ENCODE measurements at places on chromosomes 16 and 17.

DNA sequence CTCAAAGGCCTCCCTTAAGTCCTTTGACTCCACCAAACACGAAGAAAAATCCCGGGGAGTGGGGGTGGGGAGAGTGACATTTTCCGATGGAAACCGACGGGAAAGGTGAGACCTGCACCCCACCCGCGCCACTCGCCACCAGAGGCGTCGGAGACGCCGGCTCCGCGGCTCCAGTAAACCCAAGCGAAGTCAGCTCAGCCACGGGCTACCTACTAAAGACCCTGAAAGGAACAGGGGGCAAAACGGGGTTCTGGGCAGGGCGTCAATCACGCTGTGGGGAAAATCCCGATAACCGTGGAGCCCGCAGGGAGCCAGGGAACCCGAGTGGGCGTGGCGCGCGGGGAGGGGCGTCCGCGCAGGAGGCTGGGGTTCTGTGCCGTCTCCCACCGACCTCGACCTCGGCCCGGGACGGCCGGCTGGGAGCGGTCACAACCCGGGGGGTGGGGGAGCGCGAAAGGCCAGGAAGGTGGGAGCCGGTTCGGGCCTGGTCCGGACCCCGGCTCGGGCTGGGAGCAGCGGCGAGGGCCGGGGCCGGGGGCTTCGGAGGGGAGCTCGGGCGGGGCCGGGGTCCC, 565 bp downstream of the WDR45B start:
- DNase-seq = no peak

GRCh38 chr16:17395849-17396480, 74.8 kb downstream of the XYLT1 start:
- peak; percentile 19 for DNase-seq

GRCh38 chr16:8798174-8798527, 512 bp downstream of the PMM2 start:
- no peak for DNase-seq

DNA sequence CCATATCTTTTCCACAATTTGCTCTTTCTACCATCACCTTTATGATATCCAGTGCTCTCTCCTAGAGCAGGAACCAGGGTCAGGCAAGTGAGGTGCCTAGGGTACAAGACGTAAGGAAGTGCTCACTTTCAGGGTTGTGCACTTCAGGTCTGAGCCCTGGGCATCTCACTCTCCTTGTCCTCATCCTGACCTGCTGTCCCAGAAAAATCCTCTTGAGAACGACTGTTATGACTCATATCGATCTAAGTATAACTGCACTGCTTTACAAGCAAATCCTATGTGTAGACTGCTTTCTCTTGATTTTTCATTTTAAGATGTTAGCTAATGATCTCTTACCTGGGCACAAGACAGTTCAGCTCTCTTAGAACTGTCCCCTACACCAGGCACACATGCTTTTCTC, 100.1 kb downstream of the TMEM100 start:
- DNase-seq = no peak

- peak; percentile 29 for DNase-seq
These were observed 29.4 kb downstream of the TOM1L2 start for GRCh38 chr17:17942846-17943245.

- DNase-seq = no peak
These were observed 6.0 kb downstream of the SCN4A start for GRCh38 chr17:63966646-63967264.

GRCh38 chr17:151004-151403, 13.6 kb downstream of the SCGB1C2 start:
- DNase-seq = no peak

DNA sequence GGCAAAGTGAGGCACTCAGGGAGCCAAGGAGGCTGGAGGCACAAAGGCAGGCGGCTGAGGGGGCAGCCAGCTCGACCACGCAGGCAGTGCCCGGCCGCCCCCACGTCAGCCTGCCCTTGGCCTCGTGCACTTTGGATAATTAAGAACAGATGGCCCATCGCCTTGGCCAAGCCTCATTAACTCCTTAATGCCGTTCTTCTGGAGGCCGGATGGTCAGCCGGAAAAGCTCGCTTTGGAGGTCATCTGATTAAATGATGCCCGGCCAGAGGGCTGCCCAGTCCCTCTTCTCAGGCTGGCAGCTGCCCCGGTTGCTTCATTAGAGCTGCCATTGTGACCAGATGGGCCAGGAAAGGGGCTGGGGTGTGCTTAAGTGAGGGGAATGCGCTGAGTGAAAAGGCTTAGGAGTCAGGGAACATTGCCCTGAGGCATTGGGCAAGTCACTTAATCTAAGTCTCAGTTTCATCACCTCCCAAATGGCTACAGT, 364.0 kb downstream of the NPIPA8 start:
- DNase-seq = no peak

GRCh38 chr16:79009896-79010295, 590.6 kb downstream of the MAF start:
- no peak for DNase-seq

GRCh38 chr17:48297825-48298224, 132.2 kb downstream of the SKAP1 start:
- no peak for DNase-seq

DNA sequence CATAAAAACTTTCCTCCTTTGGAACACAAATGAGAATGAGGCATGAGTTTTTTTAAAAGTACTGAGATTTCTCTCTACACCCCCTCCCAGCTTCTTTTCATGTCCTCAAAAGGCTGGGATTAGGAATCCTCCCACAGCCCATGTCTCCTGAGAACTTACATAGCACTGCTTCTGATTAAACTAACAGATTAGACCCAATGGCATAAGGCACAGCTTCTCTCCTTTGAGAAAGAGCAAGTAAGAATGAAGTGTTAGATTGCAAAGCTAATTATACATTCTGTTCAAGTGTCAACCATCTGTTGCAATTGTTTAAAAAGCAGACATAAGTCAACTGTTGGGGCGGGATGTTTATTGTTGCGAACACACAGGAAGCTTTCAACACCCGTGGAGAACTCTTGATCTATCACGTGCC, 715.1 kb downstream of the CDH11 start:
- no peak for DNase-seq

- DNase-seq = no peak
These were observed 1.2 kb upstream of the YPEL2 start for GRCh38 chr17:59330053-59330942.

- no peak for DNase-seq
These were observed 120.2 kb upstream of the XYLT1 start for GRCh38 chr16:17590711-17591654.

GRCh38 chr16:81384006-81384405, 60.6 kb upstream of the CMIP start:
- peak; percentile 56 for DNase-seq

- DNase-seq = peak; percentile 5
These were observed 138.9 kb upstream of the CES5A start for GRCh38 chr16:56013962-56014552.

DNA sequence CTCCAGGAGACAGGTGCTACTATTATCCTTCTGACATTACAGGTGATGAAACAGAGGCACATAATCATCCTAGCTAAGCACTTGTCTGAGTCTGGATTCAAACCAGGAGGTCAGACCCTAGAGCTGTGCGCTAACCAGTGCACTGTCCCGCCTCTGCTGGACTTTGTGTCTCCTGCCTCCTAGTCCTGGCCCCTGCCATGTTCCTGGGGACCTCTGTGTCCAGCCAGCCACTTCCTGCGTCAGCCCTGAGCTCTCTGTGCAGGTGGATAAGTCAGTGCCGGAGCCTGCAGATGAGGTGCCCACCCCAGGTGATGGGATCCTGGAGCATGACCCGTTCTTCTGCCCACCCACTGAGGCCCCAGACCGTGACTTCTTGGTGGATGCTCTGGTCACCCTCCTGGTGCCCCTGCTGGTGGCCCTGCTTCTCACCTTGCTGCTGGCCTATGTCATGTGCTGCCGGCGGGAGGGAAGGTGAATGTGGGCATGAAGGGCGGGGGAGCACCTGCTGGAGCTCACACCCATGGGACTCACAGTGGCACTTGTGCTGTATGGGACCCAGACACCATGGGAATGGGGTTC, 4.2 kb downstream of the SGCA start:
- DNase-seq = no peak

GRCh38 chr17:74939534-74939933, 3.8 kb downstream of the OTOP3 start:
- no peak for DNase-seq

GRCh38 chr17:61451538-61452300, 503 bp upstream of the TBX4 start:
- DNase-seq = no peak

GRCh38 chr16:84854759-84855158, 35.0 kb downstream of the CRISPLD2 start:
- DNase-seq = peak; percentile 52

DNA sequence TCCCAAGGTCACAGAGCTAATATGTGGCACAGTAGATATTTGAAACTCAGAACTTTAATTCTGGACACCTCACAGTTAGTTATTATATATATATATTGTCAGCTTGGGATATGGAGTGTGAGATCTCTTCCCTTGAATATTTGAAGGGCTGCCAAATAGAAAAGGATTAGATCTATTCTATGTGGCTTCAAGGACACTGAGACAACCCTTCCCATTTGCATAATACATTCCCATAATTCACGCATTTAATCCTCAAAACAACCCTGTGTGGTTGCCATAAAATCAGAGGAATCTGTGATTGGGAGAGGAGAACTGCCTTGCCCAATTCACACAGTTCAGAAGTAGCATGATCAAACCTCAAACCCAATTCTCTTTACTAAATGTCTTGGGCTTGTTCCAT, 365.8 kb upstream of the DYNLRB2 start:
- DNase-seq = no peak

GRCh38 chr16:14309906-14310305, 238.8 kb downstream of the MRTFB start:
- DNase-seq = peak; percentile 83

DNA sequence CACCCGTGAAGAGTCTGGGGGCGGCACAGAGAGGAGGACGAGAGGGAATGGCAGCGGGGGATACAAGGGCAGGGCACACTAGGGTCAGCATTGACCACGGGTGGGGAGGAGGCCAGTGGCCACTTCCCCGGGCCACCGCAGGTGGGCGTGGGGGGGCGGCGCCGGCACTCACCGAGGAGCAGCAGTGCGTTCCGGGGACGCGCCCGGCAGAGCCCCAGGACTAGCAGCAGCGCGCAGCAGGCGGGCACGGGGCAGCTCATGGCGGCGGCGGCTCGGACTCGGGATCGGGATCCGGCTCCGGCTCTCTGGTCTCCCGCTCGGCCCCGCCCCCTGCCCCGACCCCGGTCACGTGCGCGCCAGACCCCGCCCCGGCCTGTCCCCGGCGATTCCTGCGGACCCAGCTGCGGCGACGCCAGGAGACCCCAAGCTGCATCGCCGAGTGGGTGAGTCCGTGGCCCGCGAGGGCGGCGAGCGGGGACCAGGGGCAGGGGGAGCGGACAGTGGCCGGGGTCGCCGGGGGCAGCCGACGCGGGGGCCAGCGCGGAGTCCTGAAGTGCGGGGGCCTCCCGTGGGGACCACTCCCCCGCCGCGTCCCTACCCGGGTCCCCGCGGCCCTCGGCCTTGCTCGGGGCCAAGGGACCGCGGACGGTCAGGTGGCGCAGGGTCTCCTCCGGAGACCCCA, at the start of the genes SGSH and SLC26A11:
Gene SGSH, minus strand, starts transcription at position 280 of the 682 bp plus-strand sequence. Its CDS starts 20 bp downstream, at position 260.
Gene SLC26A11, plus strand, starts transcription at position 374 of the 682 bp plus-strand sequence. CDS start 1,134 bp downstream, outside the sequence.
- peak; percentile 45 for DNase-seq

- peak; percentile 94 for DNase-seq
These were observed 4.9 kb downstream of the TNRC6C start for GRCh38 chr17:77963441-77963840.

DNA sequence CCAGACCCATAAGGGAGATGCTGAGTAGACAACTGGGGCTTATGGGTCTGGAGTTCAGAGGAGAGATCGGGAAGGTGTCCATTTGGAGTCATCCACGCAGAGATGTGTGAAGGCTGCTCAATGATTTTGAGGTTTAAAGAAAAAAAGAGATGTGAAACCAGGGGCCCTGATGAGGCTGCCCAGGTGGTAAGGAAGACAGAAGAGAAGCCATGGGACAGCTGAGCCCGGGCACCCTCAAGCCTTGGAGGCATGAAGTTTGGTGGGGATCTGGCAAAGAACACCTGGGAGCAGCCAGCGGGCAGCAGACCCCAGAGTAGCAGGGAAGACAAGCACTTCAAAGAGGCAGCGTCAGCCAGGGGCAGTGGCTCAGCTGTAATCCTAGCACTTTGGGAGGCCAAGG, 20.8 kb upstream of the MYO15B start:
- no peak for DNase-seq

GRCh38 chr17:6660101-6660500, 8.5 kb downstream of the C17orf100 start:
- DNase-seq = no peak

DNA sequence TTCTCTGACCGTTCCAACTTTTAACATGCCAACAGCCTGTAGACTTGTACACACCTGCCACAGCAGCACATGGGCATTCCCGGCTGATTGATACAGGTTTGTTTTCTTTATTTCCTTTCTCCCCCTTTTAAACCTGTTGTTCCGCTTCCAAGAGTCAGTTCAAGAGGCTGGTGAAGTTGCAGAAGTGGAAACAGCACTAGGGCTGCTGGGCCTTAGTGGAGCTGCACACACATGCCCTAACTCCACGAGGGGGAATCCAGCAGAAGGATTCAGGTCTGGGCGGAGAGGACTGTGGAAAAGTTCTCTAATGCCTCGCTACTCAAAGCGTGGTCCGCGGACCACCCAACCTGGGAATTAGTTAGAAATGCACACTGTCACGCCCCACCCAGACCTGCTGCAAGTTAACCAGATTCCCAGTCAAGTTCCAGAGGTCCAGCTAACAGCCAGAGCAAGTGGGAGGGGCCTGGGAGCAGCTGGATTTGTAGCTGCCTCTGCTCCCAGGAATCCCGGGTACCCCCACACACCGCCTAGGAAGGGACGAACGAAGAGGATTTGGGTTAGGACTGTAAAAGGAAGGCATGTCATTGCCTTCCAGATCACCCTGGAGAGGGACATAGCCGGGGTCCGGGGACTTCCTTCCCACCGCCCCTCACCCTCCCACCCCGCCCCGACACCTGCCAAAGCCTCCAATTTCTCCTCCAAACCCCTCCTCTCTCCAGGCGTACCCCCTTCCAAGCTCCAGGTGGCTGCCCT, 542 bp downstream of the SLC39A11 start:
- DNase-seq = peak; percentile 26

DNA sequence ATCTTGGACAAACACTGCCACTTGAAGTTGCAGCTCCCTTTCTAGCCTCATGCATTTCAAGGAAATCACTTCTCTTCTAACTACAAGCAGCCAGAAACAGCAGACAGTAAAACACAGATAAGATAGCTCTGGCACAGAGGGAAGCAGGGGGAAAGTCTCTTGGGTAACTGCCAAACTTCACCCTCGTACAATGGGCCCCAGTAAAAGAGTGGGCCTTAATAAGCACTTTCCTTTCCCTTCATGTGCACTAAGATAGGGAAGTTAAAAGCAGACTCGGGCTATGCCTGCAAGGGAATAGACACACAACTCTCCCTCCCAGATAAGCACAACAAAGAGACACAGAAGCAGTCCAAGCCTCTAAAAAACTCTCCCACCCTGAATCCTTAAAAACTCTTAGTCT, 4.2 kb upstream of the KRTAP4-5 start:
- no peak for DNase-seq

GRCh38 chr16:47018223-47018891, 44.9 kb upstream of the DNAJA2 start:
- peak; percentile 18 for DNase-seq

GRCh38 chr17:60372790-60373483, 19.0 kb downstream of the USP32 start:
- peak; percentile 39 for DNase-seq

Measured in cardiac fibroblast (primary cell).